ENCODE measurements at places on chromosomes 5 and 9.

DNA sequence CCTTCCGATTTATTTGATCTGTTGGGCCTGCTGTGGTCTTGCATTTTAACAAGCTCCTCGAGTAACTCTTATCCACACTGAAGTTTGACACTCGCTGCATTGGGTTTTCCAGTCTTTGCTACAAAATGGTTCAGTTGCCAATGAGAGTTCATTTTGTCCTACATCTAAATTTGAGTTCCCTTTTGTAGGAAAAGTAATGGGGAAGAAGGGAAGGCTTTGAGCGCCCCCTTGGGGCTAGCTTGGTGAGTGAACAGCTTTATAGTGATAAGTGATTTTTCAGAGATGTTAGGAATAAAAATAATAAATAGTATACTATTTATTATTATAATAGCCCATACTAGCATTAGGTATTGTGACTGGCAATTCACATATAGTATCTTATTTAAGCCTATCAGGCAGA lies 89.9 kb upstream of the GNAQ start:
- peak; percentile 13 for DNase-seq

- DNase-seq, result no peak
Observed at GRCh38 chr9:96232539-96233241, 69.3 kb downstream of the HSD17B3 start.

- DNase-seq, result no peak
Observed at GRCh38 chr9:4235871-4236804, 63.7 kb downstream of the GLIS3 start.

GRCh38 chr5:163815240-163815791 lies 309.9 kb downstream of the MAT2B start:
- DNase-seq, result no peak

GRCh38 chr5:55896238-55896637 lies 45.1 kb downstream of the IL31RA start:
- DNase-seq, result no peak

GRCh38 chr5:175654339-175654738 lies 3.5 kb upstream of the HRH2 start:
- DNase-seq, result no peak
